ENCODE measurements at places on chromosomes 11 and 22.

DNA sequence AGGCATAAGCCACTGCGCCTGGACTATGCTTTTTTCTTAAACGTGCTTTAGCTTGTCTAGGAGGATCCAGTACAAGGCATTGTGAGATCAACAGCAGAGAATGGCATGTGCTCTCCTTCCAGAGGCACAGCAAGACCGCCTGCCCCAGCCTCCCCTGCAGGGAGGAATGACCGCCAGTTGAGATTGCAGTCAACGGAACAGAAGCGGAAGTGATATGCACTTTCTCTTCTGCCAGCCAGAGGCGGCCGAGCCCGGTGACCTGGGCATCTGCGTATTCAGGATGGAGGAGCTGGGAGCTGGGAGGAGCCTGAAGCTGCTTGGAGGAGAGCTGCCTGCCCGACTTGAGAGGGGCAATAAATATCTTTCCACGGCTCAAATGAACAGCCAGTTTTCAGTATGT is 243.0 kb downstream of the CTTN start:
- H3K36me3 ChIP-seq: no peaks in the 10 kb centered on the region
- H3K4me1 ChIP-seq: no peaks in the 10 kb centered on the region
- H3K4me3 ChIP-seq: no peak overlapping the region
- DNase-seq: no peak
- H3K27me3 ChIP-seq: no peaks in the 10 kb centered on the region

GRCh38 chr22:46578251-46578823 is 40.9 kb upstream of the CELSR1 start:
- no peaks in the 10 kb centered on the region for H3K36me3 ChIP-seq
- DNase-seq: no peak
- peak overlapping the region; percentile 65 for H3K4me3 ChIP-seq
- peaks cover 61% of the 10 kb centered on the region for H3K4me1 ChIP-seq
- peak overlapping the region; percentile 70 for H3K27ac ChIP-seq

DNA sequence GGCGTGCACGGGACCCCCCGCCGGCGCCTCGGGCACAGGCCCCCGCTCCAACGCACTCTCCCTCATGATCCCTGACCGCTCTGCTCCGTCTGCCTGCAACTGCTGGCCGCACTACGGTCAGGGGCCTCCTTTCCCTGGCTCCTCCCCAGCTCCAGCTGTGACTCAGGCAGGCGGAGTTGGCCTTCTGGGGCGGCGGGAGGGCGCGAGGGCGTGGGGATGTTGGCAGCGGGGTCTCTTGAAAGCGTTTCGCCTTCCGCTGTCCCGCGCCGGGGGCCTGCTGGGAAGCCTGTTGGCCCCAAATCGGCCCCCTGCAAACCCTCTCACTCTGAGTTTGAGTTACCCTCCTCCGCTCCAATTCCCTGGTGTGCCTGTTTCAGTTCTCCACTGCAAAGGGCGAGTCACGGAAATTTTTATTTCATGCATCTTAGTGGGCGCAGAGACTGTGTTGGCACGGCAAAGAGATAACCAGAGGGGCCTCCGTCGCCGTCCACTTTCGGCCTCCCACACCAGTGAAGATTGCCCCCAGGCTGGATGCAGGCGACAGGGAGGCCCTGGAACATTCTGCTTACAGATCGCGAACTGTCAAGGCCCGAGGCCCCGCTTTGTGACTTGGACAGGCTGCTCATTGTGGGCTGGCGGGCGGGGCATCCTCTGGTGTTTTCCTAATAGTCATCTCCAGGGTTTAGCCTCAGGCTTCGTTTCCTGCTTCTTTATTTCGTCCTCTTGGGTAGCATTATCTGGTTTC is at the start of gene CAVIN3:
TSS of gene CAVIN3 (minus strand) at position 91 of the 745 bp plus-strand sequence. CDS start at position 66, 25 bp downstream.
- H3K4me3 ChIP-seq: peak within 1 kb of the TSS; percentile 69
- H3K36me3 ChIP-seq: no peaks in the 10 kb centered on the region
- H3K4me1 ChIP-seq: peaks cover 58% of the 10 kb centered on the region
- DNase-seq: no peak
- H3K27ac ChIP-seq: peak within 1 kb of the TSS; percentile 100

DNA sequence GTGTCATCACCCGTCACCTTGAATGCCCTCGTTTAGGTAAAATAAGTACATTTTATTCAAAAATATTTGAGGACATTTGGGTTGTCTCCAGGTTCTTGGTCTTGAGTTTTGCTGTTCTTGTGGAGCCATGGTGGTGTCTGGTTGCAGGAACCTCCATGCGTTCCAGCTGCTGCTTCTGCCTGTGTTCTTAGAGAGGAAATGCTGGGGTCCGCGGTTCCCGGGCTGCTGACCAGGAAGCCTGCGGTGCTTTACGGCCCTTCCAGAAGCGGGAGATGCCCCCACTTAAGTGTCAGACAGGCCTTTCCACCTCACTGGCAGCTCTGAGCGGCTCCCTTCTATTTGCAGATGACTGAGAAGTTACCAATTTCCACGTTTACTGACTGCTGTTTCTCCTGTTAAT is 66.8 kb downstream of the LRP5 start:
- DNase-seq: no peak
- H3K27ac ChIP-seq: no peak overlapping the region
- peaks cover 48% of the 10 kb centered on the region for H3K4me1 ChIP-seq
- no peaks in the 10 kb centered on the region for H3K27me3 ChIP-seq

- no peak overlapping the region for H3K4me3 ChIP-seq
- no peaks in the 10 kb centered on the region for H3K4me1 ChIP-seq
- H3K36me3 ChIP-seq: no peaks in the 10 kb centered on the region
- no peak overlapping the region for H3K27ac ChIP-seq
- H3K27me3 ChIP-seq: no peaks in the 10 kb centered on the region
Observed at GRCh38 chr22:22878211-22878570, 9.4 kb upstream of the IGLL5 start.

GRCh38 chr11:7967097-7967496 is 1.9 kb upstream of the NLRP10 start:
- DNase-seq: no peak
- H3K4me1 ChIP-seq: no peaks in the 10 kb centered on the region
- H3K27ac ChIP-seq: no peak overlapping the region
- no peak overlapping the region for H3K4me3 ChIP-seq
- no peaks in the 10 kb centered on the region for H3K27me3 ChIP-seq

DNA sequence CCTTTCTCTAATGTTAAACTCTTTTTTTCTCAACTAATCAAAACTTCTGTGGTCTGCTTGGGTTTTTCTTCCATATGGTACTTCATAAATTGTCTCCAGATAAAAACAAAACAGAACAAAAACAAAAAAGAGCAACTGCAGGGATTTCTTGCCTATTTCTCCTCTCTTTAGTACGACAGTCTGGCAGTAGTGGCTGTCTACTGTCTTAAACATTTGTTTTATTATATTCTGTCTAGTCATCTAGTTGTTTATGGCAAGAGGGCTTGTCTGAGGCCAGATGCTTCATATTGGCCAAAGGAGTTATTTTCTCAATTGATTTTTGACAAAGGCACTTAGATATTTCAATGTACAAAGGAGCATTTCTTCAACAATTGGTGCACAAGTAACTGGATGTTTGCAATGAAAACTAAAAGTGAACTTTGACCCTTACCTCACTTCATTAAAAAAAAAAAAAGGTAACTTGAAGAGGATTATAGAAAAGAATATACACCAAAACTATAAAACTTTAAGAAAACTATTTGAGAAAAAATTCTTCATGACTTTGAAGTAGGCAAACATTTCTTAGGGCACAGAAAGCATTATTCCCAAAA is 404.2 kb downstream of the LUZP2 start:
- no peaks in the 10 kb centered on the region for H3K4me1 ChIP-seq
- no peak overlapping the region for H3K27ac ChIP-seq
- DNase-seq: no peak
- H3K4me3 ChIP-seq: no peak overlapping the region
- no peaks in the 10 kb centered on the region for H3K27me3 ChIP-seq
- no peaks in the 10 kb centered on the region for H3K36me3 ChIP-seq

- no peaks in the 10 kb centered on the region for H3K27me3 ChIP-seq
- H3K4me3 ChIP-seq: no peak overlapping the region
- DNase-seq: no peak
- H3K27ac ChIP-seq: no peak overlapping the region
Observed at GRCh38 chr11:69603111-69603836, 37.7 kb upstream of the CCND1 start.

GRCh38 chr11:75920848-75921247 is 105.8 kb downstream of the UVRAG start:
- no peaks in the 10 kb centered on the region for H3K36me3 ChIP-seq
- DNase-seq: no peak
- no peak overlapping the region for H3K4me3 ChIP-seq
- H3K27ac ChIP-seq: no peak overlapping the region

DNA sequence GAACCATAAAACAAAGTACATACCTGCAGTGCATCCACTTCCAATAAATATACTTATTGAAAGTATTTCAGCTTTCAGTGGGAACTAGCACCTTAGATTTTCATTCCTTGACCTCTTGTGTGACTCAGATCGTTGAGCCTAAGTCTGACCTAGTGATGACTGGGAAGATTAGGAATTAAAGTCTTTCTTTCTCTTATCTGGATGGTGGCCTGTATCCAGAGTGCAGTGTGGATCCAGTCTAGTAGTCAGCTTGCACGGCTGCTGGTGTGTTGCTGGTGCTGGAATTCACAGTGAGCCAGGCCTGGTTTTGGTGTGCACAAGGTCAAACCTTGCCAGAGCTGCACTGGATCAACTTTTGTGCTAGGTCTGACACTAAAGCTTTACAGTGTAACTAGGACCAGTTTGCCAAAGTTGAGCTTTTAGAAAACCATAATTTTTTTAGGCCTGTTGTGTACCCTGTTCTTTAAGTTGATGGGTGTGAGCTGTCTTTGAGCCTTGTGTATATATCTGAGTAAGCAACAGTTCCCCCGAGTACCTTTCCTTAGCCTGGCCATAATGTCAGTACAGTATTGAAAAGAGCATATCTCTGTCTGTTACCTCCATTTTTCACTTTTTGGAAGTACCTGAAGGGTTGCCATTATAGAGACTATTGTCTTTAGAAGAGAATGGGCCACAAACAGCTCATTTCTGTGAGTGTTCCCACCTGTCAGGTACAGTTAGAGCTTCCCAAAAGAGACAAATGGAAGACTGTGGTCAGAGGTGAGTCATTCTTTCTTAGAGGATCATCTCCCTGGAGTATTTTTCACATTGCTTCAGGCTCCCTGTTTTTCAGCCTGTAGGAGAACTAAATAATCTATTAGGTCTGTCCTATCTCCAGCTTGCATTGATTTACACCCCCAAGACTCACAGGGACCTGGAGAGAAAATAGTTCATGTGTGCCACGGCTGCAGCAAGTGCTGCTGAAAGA is 89.8 kb downstream of the ALX4 start:
- DNase-seq: no peak
- no peak overlapping the region for H3K27ac ChIP-seq
- H3K4me1 ChIP-seq: no peaks in the 10 kb centered on the region
- no peaks in the 10 kb centered on the region for H3K36me3 ChIP-seq
- H3K27me3 ChIP-seq: no peaks in the 10 kb centered on the region

- no peak for DNase-seq
- H3K27ac ChIP-seq: peak overlapping the region; percentile 95
- H3K4me1 ChIP-seq: peaks cover 100% of the 10 kb centered on the region
- H3K36me3 ChIP-seq: peaks cover 33% of the 10 kb centered on the region
- no peak overlapping the region for H3K4me3 ChIP-seq
Observed at GRCh38 chr11:114154271-114155047, 94.9 kb downstream of the ZBTB16 start.

- no peak for DNase-seq
- no peak overlapping the region for H3K4me3 ChIP-seq
- no peak overlapping the region for H3K27ac ChIP-seq
- no peaks in the 10 kb centered on the region for H3K27me3 ChIP-seq
- H3K36me3 ChIP-seq: no peaks in the 10 kb centered on the region
Observed at GRCh38 chr11:95242091-95242844, 11.3 kb upstream of the SESN3 start.

DNA sequence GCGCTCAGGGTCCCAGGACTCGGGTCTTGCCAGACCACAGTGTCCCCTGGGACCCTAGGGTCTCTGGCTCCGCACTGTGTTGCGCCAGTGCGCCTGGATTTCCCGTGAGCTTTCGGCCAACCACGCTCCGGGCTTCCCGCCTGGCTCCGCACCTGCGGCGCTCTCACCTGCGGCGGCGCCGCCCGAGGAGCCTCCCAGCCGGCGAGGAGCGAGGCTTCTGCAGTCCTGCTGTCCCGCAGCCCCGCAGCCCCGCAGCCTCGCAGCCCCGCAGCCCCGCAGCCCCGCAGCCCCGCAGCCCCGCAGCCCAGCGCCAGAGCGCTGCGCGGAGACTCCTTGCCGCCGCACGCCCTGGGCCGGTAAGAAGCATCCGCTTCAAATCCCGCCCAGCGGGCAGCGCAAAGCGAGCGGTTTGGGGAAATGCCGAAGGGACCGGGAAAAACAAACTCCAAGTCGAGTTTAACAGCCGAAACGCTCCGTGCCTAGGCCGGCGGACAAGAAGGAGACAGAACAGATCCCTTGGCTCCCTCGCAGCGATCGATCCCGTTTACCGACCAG is 939 bp downstream of the ALX4 start:
- peaks cover 41% of the 10 kb centered on the region for H3K4me1 ChIP-seq
- no peak for DNase-seq
- H3K36me3 ChIP-seq: no peaks in the 10 kb centered on the region
- H3K27ac ChIP-seq: no peak overlapping the region
- peak overlapping the region; percentile 30 for H3K4me3 ChIP-seq

DNA sequence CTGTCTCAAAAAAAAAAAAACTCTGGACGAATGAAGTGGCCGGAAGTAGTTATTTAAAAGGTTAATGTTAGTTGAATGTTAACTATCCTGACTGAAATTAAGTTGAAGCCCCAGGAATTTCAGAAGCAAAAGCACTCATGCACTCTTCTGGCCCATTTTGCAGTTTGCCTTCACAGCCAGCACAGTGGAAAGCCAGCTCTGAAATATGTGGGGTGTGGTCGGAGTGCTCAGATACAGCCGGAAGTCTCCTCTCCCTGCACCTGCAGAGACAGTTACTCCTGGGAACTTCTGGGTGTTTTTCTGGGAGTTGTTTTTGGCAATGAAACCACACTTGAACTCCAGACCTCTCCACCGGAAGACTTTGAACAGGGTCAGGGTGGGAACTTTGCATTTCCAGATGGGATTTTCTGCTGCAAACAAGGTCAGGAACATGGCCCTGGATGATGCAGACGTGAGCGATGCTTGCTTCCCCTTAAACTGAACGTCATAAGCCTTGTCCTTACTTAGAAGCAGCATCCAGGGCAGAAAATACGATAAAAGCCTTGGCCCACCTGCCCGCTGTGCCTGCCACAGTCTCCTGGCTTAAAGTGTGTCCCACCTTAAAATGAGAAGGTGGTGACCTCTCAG is 21.5 kb upstream of the CABP2 start:
- no peak overlapping the region for H3K4me3 ChIP-seq
- no peak overlapping the region for H3K27ac ChIP-seq
- no peak for DNase-seq

- H3K4me3 ChIP-seq: no peak overlapping the region
- H3K27me3 ChIP-seq: no peaks in the 10 kb centered on the region
- no peaks in the 10 kb centered on the region for H3K4me1 ChIP-seq
- no peak overlapping the region for H3K27ac ChIP-seq
- H3K36me3 ChIP-seq: no peaks in the 10 kb centered on the region
- DNase-seq: no peak
Observed at GRCh38 chr11:26719289-26719973, 2.4 kb downstream of the SLC5A12 start.

GRCh38 chr22:39472570-39473556 is 16.1 kb downstream of the MGAT3 start:
- H3K27me3 ChIP-seq: no peaks in the 10 kb centered on the region
- peak overlapping the region; percentile 59 for H3K27ac ChIP-seq
- peaks cover 38% of the 10 kb centered on the region for H3K4me1 ChIP-seq
- no peak for DNase-seq
- no peak overlapping the region for H3K4me3 ChIP-seq

Measured in vagina (tissue), 2 donors.